ENCODE measurements at places on chromosomes 3 and 15. TPM values are rescaled to one million over a fixed set of nuclear protein-coding genes. Genes with fewer than 3 reads are reported as not detected.

CELF6 gene
- total RNA-seq = 1.5 TPM

- no peak for DNase-seq
Measured at GRCh38 chr15:66014022-66014421, 144.7 kb downstream of the RAB11A start.

POPDC2 gene
- 586 TPM for total RNA-seq

GRCh38 chr3:30502742-30503073 lies 103.7 kb upstream of the TGFBR2 start:
- DNase-seq = no peak

- DNase-seq = no peak
Measured at GRCh38 chr3:130084436-130084980, 2.9 kb downstream of the ALG1L2 start.

DNA sequence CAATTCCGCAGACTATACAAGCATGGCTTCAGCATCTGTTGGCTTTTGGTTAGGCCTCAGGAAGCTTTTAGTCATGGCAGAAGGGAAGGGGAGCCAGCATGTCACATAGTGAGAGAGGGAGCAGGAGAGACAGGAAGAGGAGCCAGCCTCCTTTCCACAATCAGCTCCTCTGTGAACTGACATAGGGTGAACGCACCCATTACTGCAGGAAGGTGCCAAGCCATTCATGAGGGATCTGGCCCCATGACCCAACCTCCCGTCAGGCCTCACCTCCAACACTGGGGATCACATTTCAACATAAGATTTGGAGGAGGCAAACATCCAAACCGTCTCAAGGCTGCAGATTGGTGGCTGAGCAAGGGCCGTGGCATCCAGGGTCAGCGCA lies 106.3 kb downstream of the LRRK1 start:
- no peak for DNase-seq

DNA sequence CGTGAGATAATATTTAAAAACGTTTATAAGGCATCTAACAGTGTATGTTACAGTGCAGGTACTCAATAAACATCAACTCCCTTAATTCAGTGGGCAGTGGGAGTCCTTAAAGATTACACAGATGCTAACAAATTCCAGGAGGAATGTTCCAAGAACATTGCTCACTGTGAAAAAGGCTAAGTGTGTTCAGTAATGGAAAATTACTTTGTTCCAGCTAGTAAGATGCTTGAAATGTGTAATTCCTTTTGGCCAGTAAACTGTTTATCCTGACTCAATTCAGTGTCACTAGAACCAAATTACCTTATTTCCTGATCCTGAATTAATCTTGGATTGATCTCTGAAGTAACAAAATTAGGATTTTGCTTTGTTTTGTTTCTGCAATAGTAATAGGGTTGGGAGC lies 54.2 kb upstream of the SEMA6D start:
- no peak for DNase-seq

DNA sequence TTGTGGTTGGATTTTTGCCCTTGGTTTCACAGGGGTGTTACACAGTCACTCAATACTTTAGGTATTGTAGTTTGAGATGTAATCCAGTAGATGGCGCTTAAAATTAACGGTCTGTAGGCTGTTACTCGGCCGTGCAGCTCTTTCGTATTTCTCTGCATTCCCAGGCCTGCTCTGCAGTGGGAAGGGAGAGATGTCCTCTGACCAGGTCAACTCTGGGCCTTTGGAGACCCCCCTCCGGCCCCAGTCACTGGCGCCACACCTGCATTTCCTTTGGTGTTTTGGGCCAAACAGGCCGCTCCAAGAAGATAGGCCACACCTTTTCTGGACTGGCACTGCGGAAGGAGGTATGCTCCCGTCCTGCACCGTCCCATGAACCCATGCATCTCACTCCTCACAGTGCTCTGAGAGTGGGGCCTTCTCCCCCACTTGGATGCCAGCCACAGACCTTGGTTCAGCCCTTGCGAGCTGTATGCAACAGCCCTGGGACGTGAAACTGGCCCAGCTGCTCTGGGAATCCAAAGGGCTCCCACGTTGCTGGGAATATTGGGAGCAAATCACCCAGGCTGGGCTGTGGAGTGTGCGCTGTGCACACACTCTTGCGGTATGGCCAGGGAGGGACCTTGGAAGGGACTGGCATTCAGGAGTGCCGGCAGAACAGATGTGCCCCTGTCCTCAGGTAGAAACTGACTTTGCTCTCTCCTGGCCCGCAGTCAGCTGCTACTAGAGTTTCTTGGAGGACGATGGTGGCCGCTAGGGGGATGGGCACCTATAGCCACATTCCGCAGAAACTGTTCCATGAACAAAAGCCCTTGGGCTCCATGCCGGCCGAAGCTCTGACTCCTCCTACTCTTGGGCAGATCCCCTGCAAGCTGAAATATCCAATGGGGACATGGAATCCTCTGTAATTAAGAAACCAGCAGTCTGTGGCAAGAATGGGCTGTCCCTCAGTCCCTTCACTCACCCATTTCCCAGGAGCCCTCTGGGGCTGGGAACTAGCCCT lies 410.5 kb upstream of the CADM2 start:
- DNase-seq = peak; percentile 22

DNA sequence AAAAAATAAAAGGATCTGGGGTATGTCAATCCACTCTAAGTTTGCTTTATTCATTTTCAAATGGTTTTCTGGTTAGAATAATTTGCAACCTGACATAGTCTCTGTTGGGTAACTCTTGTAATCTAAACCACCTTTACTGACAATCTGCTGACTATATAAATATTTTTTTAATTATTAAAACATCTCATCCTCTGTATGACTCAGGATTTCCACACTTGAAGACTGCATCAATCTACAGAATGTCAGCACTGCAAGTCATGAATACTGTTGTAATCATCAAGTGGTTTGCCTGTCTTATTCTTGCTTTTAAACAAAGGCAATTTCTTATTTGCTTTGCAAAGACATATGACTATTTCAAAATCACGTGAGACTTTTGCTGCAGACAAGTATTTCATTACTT lies 42.1 kb downstream of the VGLL3 start:
- DNase-seq = no peak

BFSP2 gene
- not detected for total RNA-seq

DNA sequence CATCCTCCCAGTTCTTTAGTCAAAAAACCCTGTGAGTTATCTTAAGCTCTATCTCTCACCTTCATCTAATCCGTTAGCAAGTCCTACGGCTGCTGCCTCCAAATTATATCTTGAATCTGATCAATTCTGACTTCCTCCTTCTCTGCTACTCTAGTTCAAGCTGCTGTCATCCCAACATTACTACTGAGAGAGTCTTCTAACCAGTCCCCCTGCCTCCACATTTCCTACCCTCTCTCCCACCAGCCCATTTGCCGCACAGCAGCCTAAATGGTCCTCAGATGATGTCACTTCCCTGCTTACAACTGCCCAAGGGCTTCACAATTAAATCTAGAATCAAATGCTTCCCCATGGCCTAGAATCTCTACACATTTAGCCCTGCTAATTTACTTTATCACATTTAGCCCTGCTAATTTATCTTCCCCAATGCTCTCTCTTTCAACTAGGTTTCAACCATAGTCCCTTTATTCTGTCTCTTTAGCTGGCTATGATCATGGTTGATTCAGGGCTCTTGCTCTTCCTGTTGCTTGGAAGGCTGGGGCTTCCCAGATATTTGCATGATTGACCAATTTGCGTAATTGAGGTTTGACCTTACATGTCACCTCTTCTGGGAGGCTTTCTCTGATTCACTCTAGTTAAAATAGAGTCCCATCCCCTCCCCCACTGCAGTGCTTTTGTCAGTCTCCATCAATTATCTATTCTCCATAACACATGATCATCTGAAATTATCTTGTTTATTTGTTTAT lies 11.0 kb upstream of the ARL14 start:
- no peak for DNase-seq

SLC41A3 gene
- 35.4 TPM for total RNA-seq

LRTM1 gene
- total RNA-seq = not detected

DNA sequence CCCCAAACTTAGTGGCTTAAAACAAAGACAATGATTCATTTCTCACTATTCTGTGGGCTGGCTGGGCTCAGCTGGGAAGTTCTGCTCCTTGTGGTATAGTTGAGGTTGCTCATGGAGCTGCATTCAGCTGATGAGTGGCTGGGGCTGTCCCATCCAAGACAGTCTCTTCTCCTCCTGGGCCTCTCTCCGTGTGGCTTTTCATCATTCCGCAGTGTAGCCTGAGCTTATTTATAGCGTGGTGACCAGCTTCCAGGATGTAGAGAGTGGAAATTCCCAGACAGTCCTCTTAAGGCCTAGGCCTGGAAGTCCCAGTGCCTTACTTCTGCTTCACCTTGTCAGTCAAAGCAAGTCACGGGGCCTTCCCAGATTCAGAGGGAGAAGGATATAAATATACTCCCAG lies 136.7 kb upstream of the DAZL start:
- peak; percentile 24 for DNase-seq

FAM174B gene
- 12.6 TPM for total RNA-seq

- DNase-seq = no peak
Measured at GRCh38 chr3:89000886-89001285, 106.5 kb upstream of the EPHA3 start.

CLDN1 gene
- 1.4 TPM for total RNA-seq

DNA sequence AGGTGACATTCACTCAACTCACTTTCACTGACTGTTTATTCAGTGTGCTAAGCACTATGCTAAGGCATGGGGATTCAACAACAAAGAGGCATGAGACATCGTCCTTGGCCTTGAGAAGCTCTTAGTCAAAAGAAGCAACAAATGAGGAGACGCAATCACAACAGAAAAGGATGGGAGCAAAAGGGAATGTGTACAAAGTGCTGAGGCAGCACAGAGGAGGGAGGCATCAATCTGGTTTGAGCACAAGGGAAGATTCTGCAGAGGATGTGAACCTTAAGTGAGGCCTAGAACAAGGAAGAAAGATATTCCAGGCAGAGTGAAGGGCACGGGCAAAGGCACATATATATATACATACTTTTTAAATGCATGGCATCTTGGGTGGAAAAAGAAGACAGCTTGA lies 151.3 kb downstream of the ERC2 start:
- no peak for DNase-seq

SLC9A9 gene
- total RNA-seq = 5.6 TPM

DNA sequence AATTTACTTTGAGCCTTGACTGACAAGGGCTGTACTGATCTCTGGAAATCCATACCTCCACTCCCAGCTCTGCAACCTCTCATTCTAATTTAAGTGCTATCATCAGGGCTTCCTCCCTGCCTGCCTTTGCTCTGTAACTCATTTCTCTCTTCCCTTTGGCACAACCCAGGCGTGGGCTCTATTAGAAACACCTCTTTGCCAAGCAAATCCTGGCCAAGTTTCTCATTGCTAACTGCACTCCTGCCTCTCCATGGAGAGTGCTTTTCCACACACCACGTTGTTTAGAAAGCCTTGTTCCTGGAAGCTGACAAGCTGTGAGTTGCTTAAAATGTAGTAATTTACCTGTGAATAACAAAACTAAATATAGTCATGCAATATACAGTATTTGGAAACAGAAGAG lies 20.1 kb upstream of the FSTL1 start:
- no peak for DNase-seq

- peak; percentile 95 for DNase-seq
Measured at GRCh38 chr15:31391687-31392671, 65.3 kb downstream of the KLF13 start.

DNA sequence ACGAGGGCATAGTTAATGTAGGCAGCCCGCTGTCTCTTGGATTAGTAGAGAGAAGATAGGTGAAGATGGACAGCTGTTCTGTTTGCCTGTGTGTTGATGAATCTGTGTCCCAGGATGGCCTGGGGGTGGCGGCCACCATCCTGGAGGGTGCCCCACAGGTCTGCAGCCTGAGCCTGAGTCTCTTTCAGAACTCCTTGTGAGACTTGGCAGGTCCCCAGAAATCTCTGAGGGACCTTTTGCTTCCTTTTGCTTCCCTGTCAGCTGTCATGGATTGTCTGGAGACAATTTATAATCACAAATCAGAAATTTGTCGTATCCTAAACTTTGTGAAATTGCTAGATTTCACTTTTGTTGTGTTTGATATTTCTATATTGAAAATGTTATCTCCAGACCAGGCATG lies 17.4 kb downstream of the FAN1 start:
- DNase-seq = no peak

GRCh38 chr3:37627951-37628620 lies 233.6 kb upstream of the CTDSPL start:
- no peak for DNase-seq

DNA sequence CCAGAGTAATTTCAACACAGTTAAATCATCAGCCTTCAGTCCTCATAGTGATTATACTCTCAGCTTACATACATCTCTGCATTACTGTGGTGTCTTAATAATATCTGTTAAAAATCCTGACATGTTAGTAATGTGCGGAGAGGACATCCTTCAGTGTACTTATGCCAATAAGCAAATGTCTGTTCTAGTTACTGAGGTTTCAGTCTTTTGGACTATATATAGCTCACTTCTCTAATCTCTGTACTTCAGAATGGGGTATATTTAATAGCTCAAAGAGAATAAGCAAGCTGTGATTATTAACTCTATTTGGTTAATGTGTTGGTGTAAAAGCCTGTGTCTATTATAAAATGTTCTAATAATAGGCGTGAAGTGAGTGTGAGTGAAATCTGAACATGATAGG lies 28.9 kb upstream of the OSTN start:
- no peak for DNase-seq

ATP13A5 gene
- not detected for total RNA-seq

- no peak for DNase-seq
Measured at GRCh38 chr3:43178891-43179366, 73.0 kb upstream of the POMGNT2 start.

DNA sequence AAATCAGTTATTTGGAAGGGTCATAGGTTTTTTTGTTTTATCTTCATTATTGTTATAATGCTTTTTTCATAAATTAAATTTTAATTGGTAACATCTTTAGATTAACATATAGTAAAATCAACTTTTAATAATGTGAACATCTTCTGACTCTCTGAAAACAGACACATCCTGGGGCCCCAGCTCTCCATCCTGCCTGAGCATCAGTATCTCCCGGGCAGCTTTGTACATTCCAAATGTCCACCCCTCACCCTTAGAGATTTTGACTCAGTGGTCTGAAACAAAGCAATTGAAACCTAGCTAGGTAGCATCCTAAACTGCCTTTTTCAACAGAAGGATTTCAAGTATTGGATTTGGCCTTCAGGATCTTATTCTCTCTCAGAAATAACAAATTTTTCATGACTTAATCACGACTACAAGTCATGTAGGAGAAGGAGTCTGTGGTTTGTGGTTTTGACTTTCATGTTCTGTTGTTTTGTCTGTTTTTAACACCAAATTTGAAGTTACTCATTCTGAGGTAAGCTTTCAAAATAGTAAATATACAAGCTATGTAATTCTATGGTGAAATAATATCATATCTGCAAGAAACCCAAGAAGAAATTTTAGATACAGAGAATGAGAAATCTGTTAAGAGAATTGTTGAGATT lies 147.3 kb upstream of the UBE2E2 start:
- DNase-seq = no peak

- DNase-seq = no peak
Measured at GRCh38 chr15:51760805-51761204, 9.4 kb downstream of the TMOD2 start.

DNA sequence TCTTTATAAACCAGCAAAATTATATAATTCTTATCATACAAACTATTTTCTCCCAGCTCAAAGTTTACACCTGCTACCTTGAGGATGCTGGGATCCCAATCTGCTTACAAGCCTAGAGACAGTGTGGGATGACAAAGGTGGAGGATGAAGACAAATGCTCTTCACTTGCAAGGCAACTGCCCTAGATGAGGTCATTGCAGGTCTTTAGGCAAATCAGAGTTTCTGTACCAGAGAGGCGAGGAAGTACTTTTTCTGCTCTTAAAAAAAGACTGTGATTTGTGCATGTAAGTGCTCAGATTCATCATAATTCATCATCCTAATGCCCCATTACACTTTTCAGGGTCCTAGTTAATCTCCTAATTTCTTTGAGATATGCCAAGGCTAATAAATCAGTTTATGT lies 376.1 kb downstream of the ZPLD1 start:
- no peak for DNase-seq

- DNase-seq = no peak
Measured at GRCh38 chr15:91807122-91807521, 46.4 kb upstream of the SLCO3A1 start.

CHRM5 gene
- total RNA-seq = not detected

Data from left ventricle myocardium superior (tissue), 1 donor.